ENCODE measurements at places on chromosomes 11 and 22.

GRCh38 chr11:47188259-47188658 is 2.0 kb upstream of the PACSIN3 start:
- no peak for DNase-seq

- DNase-seq = no peak
These were observed 28.5 kb upstream of the ABCC8 start for GRCh38 chr11:17505146-17505545.

DNA sequence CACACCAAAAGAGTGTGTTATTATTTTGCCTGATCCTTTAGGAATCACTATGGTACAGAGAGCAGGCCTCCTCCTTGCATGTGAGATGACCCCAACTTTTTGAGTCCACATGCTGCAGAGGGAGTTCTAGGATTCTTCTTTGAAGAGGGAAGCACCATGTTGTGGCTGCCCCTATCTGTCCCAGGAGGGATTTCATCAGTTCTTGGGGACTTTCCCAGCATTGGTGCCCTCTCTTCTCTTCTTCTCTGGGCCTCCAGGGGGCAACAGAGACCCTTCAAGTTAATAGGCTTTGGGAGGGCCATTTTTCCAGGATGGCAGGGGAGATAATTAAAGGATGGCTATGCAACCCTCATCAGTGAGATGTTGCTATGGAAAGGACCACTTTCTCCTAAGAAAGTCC is 3.6 kb downstream of the MMP1 start:
- peak; percentile 25 for DNase-seq

DNA sequence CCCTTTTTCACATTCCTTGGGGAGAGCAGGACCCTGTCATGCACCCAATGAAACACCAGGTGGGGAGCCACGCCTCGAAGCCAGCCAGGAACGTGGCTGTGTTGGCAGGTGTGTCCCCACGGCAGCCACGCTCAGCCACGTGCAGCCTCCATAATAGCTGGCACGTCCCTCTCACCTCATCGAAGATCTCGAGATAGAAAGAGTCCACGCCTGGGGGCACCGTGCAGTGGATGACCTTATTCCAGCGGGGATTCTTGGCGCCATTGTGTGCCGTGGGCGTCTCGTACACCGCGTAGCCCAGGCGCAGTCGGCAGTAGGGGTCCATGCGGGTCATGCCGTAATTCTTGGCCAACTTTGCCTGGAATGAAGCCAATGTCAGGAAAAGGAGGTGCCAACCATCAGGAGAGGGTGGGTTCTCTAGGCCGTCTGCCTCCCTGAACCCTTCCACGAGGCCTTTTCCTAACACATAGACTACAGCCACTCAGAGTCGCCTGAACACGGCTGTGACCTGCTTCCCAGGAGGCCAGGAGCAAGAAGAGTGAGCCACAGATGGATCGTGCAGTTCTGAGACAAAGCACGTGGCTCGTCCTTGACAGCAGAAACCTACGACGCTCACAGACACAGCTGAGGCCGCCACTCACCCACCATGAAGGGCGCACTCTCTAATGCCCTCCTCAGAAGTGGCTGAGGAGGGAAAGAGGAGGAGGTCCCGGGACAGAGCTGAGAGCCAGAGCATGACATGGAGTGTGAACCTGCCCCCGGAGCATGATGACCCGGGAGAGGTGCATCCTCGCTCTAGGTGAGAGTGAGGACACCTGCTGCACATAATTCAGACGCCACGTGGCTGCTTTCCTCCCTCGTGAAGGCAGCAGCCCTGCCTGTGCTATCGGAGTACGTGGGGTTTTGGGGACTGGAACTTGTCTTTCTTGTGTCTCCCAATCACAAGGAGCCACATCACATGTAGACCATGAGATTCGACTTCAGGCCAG is 19.1 kb downstream of the TOLLIP start:
- no peak for DNase-seq

DNA sequence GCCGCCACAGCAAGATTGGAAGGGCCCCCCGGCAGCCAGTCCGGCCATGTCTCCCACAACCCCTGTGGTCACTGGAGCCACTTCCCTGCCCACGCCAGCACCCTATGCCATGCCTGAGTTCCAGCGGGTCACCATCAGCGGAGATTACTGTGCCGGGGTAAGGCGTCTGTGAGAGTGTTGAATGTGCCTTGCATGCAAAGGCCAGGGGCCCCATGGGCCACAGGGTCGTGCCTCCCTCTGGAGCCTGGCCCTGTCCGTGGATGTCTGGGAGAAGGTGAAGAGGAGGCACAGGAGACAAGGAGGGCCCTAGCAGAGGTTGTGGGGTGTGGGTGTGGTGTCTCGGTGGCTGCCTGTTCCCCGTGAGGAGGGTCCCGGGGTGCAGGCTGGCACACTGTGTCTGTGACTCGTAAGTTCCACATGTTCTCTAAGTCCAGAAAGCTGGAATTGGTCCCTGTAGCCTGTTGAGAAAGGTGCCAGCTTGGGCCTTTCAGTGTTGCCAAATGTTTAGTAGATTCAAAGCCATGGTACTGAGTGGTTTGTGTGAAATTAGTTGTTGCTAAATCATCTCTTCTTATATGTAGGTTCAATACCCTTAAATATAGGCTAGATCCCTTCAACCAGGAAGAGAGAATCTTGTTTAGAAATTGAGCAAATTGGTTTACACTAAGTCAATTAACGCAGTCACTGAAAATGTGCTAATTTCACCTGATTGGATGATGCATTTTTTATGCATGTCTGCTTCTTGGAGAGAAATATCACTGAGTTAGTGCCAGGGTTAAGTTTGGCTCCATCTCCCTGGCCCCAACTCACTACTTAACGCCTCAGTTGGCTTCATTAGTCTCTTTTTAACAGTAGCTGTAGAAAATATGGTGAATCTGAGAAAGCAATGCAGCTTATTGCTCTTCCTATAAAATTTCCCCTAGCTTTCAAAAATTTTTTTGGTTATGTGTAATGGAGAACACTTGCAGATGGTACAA is 23.8 kb downstream of the AMPD3 start:
- DNase-seq = no peak

GRCh38 chr11:20042045-20042639 is 118.1 kb downstream of the DBX1 start:
- DNase-seq = no peak

DNA sequence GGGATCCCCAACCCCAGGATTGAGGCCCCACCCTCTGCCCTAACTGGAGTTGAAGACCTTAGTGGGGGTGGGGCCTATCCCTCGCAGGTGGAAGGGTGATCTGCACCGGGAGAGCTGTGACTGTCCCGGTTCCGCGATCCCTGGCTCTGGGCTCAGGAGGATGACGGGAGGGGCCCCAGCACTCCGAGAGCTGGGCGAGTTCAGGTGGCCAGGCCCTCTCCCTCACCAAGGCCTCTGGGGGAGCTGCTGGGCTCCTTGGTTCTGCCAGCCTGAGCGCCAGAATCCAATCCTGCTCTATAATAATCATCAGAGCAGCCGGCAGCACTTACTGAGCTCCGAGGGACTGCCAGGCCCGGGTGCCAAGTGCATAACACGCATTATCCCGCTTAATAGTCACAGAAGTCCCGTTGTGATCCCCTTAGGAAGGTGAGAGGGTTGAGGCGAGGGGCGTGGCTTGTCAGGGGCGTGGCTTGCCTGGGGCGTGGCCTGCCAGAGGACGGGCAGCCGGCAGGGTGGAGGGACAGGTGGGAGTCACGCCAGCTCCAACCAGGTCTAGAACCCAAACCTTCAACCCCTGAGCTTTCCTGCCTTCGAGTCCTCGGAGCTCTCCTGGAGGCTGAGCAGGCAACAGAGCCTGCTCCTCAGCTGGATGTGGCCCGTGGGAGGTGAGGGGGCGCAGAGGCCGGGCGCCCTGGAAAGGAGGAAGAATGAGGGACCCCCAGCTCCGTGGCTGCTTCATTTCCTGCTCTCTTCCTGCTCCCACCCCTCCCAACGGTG is 7.3 kb upstream of the SYT7 start:
- peak; percentile 73 for DNase-seq
